Kidney capillary endothelial cell (primary cell): ENCODE measurements at places on chromosomes 2 and 18.

DNA sequence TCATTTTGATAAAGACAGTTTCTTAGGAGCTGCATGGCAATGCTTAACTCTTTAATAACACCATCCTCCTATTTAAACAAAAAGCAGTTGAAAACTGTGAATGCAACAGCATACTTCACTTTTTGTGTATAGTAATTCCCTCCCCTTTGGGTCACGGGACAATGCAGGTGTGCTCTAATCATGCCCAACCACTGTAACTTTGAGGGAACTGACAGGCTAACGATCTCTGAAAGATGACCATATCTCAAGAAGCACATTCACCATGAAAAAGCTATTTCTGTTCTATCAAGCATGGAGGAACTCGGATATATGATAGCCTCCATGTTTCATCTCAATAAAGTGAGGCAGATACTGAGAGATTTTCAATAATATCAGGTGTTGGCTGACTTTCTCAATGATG lies 81.1 kb upstream of the CD226 start:
- DNase-seq = no peak

DNA sequence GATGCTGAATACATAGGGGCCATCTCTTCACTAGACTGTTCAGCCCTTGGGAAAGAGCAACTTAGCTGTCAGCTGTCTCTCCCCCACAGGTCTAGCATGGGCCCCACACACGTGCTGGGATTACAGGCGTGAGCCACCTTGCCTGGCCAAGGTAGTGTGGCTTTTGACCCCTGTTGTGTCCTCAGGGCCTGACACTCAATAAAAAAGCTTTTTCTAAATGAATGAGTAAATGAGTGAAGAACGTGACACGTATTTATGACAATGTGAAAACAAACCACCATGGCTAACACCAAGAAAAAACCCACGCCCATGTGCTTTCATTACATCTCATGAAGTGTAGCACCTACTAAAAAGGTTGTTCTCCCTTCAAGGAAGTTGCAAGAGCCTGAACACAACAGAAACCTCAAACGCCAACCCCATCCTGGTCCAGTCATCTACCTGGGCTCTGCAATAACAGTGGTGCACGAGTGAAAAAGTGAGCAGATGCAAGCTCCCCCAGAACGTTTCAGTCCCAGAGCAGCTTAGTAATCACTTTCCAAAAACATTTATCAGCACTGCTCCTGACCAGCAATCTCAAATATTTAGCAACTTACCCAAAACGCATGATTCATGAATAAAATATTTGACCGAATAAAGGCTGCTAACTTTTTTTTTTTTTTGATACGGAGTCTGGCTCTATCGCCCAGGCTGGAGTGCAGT lies 3.4 kb downstream of the WDFY1 start:
- DNase-seq = no peak

GRCh38 chr2:85741833-85742455 lies 11.8 kb upstream of the ATOH8 start:
- DNase-seq = peak; percentile 69

DNA sequence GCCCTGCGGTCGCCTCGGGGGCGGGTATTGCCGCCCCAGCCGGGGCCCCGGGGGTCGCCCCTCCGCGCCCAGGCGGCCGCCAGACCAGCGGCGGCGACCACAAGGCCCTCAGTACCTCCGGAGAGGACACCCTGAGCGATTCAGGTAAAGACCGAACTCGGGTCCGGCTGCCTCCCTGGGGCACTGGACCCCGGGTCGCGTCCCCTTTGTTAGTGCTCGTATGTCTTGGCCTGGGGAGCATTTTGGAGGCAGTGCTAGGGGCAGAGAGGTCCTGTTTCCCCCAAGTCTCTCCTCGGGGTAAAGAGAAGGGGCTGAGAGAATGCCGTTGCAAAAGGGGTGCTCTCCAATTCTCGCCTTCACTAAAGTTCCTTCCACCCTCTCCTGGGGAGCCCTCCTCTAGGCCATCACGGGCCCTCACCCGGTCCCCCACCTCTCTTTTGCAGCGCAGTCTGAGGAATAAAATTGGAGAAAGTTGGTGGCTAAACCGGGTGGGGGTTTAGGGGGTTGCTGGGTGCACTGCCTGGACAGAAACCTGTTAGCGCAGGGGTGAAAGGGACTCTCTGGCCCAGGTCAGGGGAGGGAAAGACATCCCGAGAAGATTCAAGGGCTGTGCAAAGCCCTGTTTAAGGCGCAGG lies 2.5 kb downstream of the MYCN start:
- DNase-seq = no peak

DNA sequence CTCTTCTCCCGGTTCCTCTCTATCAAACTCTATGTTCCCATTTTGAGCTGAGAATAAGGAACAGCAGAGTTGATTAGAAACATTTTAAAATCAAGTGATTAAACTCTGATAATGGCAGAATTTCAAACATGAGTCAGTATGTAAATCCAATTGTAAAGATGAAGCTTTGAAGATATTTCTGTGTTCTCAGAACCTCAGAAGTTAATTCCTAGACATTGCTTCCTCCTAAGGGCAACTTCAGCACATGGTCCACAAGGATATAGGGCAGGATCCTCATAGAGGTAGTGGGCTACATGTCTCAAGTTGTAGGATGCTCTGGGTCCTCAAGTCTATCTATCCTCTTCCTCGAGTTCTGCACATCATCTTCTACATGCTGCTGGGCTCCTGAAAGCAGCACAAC lies 46.3 kb downstream of the QPCT start:
- no peak for DNase-seq

GRCh38 chr2:66957198-66957597 lies 439.9 kb upstream of the ETAA1 start:
- DNase-seq = no peak

- no peak for DNase-seq
Observed at GRCh38 chr2:240522406-240522805, 35.4 kb downstream of the ANKMY1 start.

DNA sequence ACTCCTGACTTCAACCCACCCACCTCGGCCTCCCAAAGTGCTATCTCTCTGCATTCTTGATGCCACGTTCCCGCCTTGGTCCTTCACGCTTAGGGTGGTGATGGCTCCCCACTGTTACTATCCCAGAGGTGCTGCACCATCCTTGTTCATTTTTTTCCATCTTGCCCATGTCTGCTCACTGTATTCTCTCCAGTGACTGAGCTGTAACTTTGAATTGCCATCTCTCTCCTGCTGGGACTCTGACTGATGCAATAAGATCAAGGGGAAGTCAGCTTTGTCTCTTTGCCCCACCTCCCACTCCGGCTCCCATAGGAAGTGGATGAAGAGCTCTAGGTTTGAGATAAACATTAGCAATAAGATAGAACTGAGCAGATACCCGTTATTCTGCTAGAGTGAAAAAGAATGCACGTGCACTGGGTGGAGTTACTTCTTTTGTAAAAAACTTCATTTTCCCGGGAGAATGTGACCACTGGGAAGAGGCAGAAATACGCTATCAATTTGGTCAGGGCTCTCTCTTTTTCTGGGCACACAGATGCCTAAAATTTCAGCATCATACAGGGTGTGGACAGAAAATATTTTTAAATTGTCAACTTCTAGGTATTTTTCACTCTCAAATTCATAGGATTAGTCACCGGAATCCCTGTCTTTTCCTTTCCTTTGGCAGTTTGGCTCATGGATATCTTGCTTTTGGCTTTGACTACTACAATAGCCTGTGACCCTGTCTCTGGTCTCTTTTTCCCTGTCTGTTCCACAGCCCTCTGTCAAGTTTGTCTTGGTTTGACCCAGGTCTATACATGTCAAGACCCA lies 105.4 kb downstream of the POLR1A start:
- DNase-seq = no peak

- no peak for DNase-seq
Observed at GRCh38 chr2:41521211-41521610, 526.6 kb upstream of the PKDCC start.

- DNase-seq = no peak
Observed at GRCh38 chr18:61064911-61065310, 268.3 kb upstream of the CDH20 start.

GRCh38 chr2:42964439-42965083 lies 172.2 kb upstream of the HAAO start:
- no peak for DNase-seq

DNA sequence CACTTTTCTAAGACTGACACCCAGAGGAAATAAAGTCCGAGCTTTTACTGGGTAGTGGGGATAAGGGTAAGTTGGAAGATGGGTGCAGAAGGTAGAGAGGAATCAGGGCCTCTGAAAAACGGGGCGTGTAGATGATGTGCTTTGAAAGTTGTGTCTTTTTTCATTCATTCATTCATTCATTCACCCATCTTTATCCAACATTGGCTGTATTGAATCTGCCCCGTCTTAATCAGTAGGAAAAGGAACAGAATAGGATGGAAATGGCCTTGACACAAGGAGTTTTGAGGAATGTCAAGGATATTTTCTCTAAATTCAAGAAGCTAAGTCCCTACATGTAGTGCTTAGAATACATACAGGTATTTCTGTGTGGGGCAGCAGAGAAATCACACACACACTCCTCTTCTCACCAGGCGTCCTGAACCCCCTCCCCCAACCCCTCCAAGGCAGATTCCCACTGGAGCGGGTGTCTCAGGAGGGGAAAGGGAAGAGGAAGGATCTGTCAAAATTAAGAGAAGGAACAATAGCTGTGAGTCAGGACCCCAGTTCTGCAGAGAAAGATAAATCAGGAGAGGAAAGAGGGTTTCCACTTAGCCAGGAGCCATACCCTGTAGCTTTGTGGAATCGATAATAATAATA lies 13.9 kb downstream of the DYSF start:
- DNase-seq = no peak

GRCh38 chr2:69226903-69227302 lies 160.1 kb downstream of the GFPT1 start:
- DNase-seq = no peak

GRCh38 chr2:127528487-127528886 lies 2.2 kb upstream of the IWS1 start:
- DNase-seq = no peak

GRCh38 chr2:73638429-73638828 lies 3.8 kb downstream of the NAT8 start:
- DNase-seq = no peak

- no peak for DNase-seq
Observed at GRCh38 chr2:138395565-138396306, 105.8 kb upstream of the SPOPL start.

GRCh38 chr2:188291617-188292347 lies at the start of gene GULP1:
TSS of gene GULP1 (plus strand) at chr2:188291874. CDS start at chr2:188477703, 185,829 bp downstream.
- DNase-seq = peak; percentile 60

DNA sequence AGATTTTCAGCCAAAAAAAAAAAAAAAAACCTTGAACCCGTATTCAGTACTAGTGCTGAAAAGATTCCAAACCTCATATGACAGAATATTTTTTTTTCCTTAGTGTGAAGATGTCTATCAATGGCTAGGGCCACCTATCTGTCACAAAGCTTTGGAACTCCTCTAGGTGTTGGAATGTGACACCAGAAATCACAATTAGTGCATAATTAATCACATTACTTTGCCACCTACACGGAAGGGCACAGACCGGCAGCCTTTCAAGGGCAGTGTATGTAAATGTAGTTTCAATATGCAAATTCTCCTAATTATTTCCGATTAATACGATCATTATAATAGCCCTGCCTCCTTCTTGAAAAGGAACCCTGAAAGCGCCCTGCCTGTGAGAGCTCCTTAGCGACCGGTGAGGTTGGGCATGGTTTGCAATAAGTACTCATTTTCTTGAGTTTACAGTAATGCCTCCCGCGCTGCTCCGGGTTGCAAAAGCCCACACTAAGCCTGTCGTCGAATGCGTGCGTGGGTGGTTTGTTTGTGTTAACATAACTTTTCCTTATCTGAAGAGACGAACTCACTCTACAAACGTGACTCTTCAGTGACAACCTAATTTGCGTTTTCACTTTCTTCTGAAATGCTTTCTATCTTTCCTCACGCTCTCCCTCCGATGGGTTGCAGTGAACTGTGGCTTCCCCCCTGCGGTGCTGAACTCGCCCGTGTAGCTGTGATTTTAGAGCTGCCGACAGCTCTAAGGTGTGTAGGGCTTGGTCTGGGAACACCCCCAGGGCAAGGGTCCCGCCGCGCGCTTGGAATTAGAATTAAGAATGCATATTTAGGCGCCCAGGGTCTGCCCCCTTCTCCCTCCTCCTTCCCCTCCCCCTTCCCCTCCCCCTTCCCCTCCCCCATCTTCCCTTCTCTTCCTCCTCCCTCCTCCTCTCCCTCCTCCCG lies 765 bp upstream of the ID2 start:
- DNase-seq = peak; percentile 44

GRCh38 chr2:169010633-169011460 lies 20.3 kb downstream of the ABCB11 start:
- no peak for DNase-seq

GRCh38 chr2:136375017-136375901 lies 257.3 kb upstream of the CXCR4 start:
- DNase-seq = no peak

DNA sequence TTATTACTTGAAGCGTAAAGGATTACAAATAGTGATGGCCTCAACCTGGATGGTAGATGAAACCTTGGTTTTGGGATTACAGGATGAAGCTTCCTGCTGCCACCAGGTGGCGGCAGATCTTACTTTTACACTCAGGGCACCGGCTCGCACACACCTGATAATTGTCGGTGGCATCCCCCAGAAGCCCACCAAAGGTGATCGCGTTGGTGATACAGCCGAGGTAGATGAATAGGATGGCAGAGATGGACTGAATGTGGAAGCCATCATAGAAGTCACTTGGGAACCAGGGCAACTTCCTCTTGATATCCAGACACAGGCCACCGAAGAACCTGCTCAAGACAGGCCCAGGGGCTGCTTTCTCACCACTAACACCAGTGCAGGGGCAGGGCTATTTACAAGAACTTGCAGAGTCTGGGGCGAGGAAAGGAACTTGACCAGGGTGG lies 51.8 kb downstream of the MTHFD2 start:
- DNase-seq = peak; percentile 24

DNA sequence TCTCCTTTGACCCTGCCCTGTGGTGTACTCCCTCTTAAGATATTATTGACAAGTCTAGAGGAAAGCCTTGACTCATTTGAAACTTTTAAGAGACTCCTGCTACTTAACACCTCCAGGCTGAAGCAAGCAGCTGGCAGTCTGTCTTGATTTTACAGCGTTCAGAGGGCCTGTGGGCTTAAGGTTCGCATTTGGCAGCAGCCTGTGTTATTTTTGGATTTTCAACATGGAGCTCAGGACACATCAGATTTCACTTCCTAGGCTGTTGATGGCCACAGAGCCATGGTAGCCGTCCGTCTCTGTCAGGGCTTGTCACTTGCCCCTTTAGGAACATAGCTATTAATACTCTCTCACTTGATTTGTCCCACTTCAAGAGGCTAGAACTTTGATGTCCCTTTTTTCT lies 73.6 kb downstream of the VWA3B start:
- no peak for DNase-seq

GRCh38 chr2:191678437-191679100 lies 633 bp downstream of the NABP1 start:
- no peak for DNase-seq

GRCh38 chr18:59293317-59293716 lies 20.1 kb upstream of the RAX start:
- DNase-seq = no peak

- no peak for DNase-seq
Observed at GRCh38 chr2:215031321-215031720, 107.1 kb downstream of the ABCA12 start.

- no peak for DNase-seq
Observed at GRCh38 chr18:61164321-61164720, 168.9 kb upstream of the CDH20 start.
